ENCODE measurements at places on chromosomes 7 and 10.

DNA sequence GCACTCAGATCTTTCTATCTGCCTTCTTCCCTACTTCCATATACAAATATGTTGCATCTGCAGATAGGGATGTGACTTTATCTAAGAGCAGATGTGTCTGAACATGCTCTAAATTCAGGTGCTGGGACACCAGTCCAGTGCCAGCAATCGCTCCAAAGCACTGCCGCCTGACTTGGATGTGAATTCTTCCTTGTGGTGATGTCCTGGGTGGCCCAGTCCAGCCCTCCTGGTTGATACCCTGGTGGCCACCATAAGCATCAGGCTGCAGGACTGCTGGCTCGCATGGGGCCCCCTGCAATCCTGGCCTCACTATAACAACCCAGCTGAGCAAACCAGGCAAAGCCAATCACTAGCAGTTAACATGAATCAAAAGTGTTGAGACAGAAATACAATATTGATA is 149.2 kb upstream of the PDE1C start:
- no peak for DNase-seq

GRCh38 chr7:33040803-33041516 is 21.6 kb downstream of the NT5C3A start:
- no peak for DNase-seq

GRCh38 chr10:105967256-105967655 is 1197.2 kb downstream of the SORCS1 start:
- DNase-seq: no peak

DNA sequence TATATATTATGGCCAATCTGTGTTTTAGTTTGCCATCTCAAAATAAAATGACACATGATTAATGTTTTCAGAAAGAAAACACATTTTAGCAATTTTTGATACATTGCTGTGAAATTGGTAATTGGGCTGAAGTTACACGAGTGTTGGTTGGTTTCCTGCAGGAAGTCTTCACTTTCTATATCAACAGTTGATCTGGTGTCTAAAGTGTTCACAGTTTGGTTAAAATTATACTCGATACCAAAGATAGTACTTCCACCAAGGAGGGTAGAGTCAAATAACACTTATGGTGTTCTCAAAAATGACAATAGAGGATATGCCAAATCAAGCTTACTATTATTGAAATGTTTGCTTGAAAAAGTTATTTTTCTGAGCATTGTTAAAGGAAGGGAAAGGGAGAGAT is 120.3 kb upstream of the GLCCI1 start:
- no peak for DNase-seq

DNA sequence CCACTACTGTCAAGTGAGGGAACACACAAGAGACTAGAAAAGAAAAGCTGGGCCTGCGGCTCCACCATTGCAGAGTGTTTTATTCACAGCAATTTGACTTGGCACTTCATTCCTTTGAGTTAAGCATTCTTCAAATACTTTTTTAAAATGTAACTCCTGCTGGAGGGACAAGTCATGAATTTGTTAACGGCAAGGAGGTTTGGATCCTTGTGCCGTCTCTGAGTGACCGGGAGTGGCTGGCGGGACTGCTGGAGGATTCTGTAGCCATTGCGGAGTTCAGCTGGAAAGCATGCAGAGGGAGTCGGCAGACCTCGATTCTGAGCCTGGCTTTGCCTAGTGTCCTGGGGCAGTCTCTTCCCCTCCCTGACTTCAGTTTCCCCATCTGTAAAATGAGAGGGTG is 9.8 kb downstream of the HSPA12A start:
- no peak for DNase-seq

- DNase-seq: no peak
Measured at GRCh38 chr10:32141018-32141807, 85.0 kb upstream of the KIF5B start.

GRCh38 chr10:95651346-95652060 is 5.0 kb downstream of the ALDH18A1 start:
- DNase-seq: no peak

GRCh38 chr7:50595491-50596102 is 30.4 kb upstream of the DDC start:
- no peak for DNase-seq

DNA sequence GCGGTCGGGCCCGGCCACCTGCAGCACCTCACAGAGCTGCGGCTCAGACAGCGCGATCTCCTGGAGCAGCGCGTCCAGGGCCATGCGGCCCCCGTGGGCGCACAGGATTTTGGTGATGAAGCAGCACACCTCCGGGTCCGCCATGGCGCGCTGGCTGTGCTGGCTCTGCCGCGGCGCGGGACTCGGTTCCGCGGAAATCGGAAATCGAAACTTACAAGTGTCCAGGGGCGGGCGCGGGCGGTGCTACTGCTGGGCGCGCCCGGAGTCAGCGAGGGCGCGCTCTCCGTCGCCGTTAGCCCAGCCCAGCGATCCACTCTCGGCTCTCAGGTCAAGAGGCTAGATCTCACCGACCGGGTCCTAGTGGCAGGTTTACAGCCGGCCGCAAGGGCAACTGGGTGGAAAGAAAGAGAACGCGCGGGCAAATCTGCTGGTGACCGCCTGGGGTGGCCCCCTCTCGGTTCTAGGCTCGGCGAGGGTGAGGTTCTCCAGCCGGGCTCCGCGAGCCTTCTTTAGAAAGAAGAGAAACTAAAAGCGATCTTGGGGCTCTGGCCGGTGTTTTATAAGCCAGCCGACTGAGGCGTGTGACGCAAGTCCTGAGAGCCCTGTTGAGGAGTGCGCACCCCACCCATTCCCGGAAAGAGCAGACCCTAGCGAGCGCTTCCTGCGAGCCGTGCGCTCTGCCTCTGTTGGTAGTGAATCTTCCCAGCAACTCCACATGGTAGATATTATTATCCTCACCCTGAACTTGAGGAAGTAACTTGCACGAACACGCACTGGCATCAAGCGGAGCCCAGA is at the start of gene ZC3HAV1:
Gene ZC3HAV1, minus strand, starts transcription at position 533 of the 795 bp plus-strand sequence. Its CDS starts 389 bp downstream, at position 144.
- peak; percentile 91 for DNase-seq

- no peak for DNase-seq
Measured at GRCh38 chr10:80275756-80276155, 13.7 kb downstream of the MAT1A start.

- no peak for DNase-seq
Measured at GRCh38 chr7:27423821-27424220, 181.2 kb downstream of the EVX1 start.

DNA sequence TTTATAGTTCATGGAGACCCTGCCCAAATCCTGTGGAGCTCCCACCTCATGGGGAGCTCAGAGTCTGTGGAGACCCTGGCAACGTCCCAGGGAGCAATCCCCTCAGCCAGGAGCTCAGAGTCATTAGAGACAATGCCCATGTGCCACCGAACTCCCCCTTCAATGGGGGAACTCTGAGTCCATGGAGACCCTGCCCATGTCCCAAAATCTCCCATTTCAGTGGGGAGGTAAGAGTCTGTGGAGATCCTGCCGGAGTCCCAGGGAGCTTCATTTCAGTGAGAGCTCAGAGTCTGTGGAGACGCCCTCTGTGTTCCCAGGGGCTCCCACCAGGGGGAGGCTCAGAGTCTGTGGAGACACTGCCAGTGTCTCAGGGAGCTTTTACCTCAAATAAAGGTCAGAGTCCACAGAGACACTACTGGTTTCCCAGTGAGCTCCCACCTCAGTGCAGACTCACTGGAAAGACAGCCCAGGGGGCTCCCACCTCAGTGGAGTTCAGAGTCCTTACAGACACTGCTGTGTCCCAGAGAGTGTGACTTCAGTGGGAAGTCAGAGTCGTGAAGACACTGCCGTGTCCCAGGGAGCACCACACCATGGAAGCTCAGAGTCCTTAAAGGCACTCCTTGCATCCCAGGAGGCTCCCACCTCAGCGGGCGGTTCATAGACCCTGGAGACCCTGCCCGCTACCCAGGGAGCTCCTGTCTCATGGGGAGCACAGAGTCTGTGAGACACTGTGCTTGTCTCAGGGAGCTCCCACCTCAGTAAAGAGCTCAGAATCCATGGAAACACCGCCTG is 5.0 kb downstream of the MYO1G start:
- peak; percentile 66 for DNase-seq

GRCh38 chr7:2460641-2461040 is 15.6 kb downstream of the GRIFIN start:
- no peak for DNase-seq

GRCh38 chr7:68868978-68869377 is 729.3 kb upstream of the AUTS2 start:
- DNase-seq: no peak

- peak; percentile 93 for DNase-seq
Measured at GRCh38 chr7:150778738-150779301, 21.3 kb downstream of the TMEM176B start.

DNA sequence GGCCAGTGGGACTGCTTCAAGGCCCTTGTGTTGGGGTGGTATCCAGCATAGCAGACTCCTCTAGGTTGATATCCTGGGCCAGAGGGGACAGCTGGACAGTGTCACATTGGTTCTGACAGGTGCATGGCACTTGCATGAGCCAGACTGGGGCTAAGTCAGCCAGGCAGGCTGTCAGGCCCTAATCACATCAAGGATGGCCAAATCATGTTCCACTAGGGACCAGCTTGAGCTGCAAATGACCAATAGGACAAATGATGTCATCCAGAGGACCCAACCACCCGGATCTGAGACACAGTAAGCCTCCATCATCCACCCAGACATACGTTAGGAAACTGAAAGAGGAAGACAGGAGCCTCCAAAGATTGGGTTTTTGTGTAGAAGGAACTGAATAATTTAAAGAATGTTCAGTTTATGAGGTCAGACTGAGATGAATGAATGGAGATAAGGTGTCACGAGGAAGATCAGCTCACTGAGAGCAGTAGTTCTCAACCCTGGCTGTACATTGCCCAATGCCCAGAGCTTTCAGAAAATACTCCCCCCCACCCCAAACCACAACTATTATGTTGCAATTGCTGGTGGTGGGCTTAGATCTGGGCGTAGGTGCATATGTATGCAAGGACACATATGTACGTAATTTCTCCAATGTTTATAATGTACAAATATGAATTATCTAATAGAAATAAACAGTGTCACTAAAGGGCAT is 75.2 kb upstream of the INHBA start:
- DNase-seq: no peak

DNA sequence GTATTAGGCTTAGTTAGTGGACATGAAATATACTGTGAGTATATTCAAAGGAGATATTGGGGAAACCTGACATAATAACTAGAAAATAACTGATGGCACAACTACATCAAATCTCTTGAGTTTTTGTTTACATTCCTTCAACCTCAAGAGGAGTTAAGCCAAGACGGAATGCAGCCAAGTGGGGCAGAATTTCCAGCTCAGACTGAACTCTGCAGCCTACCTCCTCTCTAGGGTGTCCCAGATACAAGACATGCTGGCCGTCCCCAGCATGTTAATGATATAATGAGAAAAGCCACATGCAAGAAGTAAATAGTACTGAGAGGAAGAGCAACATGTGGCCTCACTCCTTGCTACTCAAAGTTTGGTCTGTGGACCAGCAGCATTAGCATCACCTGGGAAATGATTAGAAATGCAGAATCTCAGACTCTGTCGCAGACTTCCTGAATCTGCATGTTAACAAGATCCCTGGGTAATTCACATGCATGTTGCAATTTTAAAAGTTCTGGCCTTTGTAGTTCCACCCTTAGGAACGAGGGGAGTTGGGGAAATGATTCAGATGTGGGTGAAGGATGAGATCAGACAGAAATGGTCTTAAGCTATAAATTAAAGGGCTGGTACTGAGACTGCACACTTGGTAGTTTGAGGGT is 118.4 kb upstream of the CACUL1 start:
- DNase-seq: no peak

GRCh38 chr7:136018104-136018503 is 40.9 kb upstream of the MTPN start:
- no peak for DNase-seq

- DNase-seq: peak; percentile 100
Measured at GRCh38 chr7:158829342-158830210, at the start of gene ESYT2. Gene ESYT2, minus strand, starts transcription at chr7:158829509. Its CDS starts 91 bp downstream, at chr7:158829418.

- no peak for DNase-seq
Measured at GRCh38 chr10:17905491-17905890, 46.2 kb upstream of the SLC39A12 start.

DNA sequence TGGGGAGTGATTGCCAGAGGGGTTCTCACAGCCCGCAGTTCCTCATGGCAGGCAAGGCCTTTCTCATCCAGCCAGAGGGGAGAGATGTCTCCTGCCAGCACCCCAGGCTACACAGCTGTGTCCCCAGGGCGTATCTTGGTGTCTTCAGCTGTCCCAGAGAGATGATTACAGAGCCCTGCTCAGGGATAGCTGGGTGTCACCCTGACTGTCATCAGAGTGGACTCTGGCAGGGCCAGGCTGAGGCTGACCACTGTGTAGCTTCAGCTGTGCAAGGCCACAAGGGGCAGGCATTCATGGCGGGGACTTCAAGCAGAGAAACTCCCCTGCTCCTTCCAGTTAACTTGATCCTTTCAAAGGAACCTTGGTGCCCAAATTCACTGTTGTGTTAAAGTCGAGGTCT is 124.2 kb downstream of the RGS10 start:
- DNase-seq: no peak

DNA sequence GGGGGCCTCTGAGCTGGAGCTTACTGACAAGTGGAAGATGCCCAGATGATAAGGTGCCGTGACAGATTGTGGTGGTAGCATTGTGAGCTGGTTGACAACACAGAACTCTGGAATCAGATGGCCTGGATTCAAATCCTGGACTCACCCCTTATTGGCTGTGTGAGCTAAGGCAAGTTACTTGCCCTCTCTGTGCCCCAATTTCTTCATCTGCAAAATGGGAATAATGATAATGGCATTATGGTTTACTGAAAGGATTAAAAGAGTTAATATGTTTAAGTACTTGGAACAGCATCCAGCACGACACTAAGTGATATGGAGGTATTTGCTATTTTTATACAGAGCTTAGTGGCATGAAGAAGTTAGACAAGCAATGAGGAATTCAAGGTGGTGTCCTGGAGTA is 465.9 kb upstream of the GALNT17 start:
- no peak for DNase-seq

GRCh38 chr7:20980232-20980631 is 193.5 kb upstream of the SP8 start:
- DNase-seq: no peak

All from aorta (tissue), 5 donors.